Stimulated activated naive CD8-positive, alpha-beta T cell treated with anti-CD3 and anti-CD28 coated beads, Interleukin-15, amount 100 ng/mL, for 72 hours (primary cell): ENCODE measurements at places on chromosomes 12 and 14.

GRCh38 chr12:9329019-9329418 is 120.8 kb upstream of the PZP start:
- no peak for DNase-seq

GRCh38 chr14:32513571-32514009 is 184.5 kb downstream of the AKAP6 start:
- no peak for DNase-seq

DNA sequence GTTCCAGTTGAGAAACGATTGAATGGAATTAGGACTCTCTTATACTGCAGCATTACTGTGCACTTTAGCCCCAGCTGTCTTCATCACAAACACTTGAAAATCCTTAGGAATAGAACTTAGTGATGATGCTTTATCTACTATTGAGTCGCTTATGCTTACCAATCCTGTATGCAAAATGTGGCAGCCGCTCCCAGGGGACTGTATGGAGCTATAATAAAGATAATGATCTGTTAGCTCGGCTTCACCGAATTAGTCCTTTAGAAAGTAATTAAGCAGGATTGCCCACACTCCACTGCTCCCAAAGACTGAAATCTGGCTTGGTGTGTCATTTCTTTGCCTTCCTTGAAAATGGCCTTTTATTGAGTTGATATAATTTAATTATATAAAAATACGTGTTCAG is 10.6 kb downstream of the EML1 start:
- no peak for DNase-seq

GRCh38 chr14:94139006-94139405 is 9.6 kb upstream of the IFI27L2 start:
- no peak for DNase-seq
